ENCODE measurements at places on chromosomes 12 and 14.

DNA sequence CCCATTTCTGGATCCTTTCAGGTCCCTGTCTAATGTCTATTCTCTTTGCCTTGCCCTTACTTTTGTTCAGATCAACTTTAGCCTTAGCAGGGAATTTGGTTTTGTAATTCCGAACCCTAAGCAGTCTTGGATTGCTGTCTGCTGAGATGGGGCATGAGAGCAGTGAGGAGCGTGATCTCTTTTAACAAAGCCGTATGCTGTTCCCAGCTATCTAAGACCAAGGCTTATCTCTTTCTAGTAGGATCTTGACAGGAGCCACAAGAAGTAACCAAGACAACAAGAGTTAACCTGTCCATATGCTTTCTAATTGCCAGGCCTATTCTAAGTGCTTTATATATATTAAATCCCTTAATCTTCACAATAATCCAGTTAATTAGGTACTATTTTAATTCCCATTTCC, 4.5 kb upstream of the DHRS7 start:
- DNase-seq = no peak

DNA sequence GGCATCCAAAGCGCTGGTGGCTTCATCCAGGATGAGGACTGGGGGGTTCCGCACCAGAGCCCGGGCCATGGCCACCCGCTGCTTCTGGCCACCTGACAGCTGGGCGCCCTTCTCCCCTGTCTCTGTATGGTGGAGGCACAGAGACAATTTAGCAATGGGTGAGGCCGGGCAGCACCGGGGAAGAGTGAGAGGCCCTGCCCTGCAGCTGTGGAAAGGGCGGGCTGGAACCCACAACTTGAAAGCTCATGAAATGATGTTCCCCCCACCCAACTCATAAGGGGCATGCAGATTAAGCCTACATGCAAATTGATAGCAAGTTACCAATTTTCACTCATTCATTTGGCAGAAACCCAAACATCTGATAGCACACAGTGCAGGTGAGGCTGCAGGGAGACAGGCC, 34.1 kb downstream of the ABCB9 start:
- DNase-seq = no peak

GRCh38 chr12:80709811-80710726, 2.6 kb downstream of the MYF6 start:
- DNase-seq = no peak

DNA sequence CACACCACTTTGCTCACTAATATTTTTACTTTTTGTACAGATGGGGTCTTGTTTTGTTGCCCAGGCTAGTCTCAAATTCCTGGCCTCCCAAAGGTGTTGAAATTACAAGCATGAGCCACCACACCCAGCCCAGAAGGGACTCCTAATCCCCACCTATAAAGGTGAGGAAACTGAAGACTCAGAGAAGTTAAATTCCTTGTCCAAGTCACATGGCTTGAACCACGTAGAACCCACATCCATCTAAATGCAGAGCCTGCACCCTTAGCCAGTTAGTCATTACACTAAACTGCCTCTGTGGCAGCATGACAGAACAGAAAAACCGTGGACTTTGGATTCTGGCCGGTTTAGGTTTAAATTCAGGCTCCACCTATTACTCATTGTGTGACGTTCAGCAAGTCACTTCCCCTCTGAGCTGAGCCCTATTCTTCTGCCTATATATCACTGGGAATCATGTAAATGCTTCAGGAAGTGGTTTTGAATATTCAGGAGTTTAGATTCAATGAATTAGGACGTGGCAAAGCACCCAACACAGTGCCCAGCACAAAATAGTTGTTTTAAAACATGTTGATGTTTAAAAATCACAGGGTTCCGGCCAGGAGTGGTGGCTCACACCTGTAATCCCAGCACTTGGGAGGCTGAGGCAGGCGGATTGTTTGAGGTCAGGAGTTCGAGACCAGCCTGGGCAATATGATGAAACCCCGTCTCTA, 3.0 kb upstream of the CORO1C start:
- no peak for DNase-seq

- no peak for DNase-seq
Observed at GRCh38 chr12:28961948-28962384, 187.1 kb upstream of the FAR2 start.

- peak; percentile 77 for DNase-seq
Observed at GRCh38 chr12:125065021-125065918, at the start of gene AACS. TSS of gene AACS (plus strand) at chr12:125065435. CDS start at chr12:125065585, 150 bp downstream.

GRCh38 chr12:76519538-76519937, 40.0 kb downstream of the OSBPL8 start:
- DNase-seq = no peak

- no peak for DNase-seq
Observed at GRCh38 chr12:19945559-19946435, 422.5 kb upstream of the PDE3A start.

DNA sequence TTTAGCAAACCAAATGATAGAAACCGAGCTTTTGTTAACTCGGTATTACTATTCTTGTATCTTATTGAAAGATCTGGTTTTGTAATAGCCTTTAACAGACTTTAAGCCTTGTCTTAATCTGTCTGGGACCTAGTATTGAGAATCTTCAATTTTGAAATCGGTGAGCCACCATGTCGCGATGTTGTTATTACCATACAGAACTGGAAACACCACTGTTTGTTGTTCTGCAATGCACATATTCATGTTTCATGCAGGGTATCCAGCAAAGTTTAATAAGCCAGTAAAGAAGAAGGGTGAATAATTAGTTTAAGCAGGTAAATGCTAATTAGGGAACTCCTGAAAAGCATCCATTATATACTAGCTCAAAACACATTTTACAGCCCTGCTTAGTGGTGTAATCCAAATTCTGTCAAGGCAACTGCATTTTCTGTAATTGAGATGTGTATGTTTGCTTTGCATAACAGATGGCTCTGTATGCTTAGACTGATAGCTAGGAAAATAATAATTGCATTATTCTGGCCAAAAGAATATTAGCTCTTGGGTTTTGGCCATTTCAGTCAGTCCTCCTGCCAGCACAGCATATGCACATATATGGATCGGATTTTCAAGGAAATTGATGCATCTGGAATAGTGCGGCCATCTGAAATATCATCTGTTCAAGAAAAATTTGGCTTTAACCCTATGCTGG, 389.2 kb downstream of the EGLN3 start:
- no peak for DNase-seq

DNA sequence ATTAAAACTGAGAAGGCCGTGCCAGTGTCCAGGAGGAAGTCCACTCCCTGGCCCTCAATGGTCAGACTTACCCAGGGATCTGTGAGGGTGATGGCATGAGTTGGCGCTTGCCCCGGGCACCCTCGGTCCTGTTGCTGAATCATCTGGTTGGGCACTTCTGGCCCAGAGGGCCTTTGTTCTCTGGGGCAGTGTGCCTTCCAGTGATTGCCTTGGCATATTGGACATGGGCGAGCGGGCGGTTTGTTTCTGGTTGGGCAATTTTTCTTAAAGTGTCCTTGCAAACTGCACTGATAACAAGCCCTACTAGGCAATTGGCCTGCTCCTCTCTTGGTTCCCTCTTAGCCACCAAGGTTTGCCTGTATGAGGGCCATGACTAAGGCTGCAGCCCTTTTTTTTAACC, 69.5 kb upstream of the ZDHHC17 start:
- DNase-seq = no peak

GRCh38 chr14:20878695-20879094, 12.5 kb upstream of the RNASE3 start:
- DNase-seq = no peak

DNA sequence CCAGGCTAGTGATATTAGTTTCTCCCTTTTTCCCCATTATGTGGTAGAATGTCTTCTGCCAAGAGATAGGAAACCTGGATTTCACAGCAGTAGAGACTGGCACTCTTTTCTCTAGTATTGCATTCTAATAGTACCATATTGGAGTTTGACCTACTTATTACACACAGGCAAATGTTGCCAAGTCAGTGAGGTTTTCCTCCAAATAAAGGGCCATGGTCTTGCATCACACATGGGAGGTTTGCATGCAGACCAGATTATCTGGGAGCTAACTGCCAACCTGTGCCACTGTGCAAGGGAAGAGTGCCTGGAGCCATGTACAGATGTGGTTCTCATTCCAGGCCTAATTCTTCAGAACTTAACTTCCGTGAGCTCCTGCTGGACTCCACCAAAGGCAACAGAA, 113.3 kb downstream of the ANO6 start:
- no peak for DNase-seq

- no peak for DNase-seq
Observed at GRCh38 chr12:64352181-64352580, 38.4 kb downstream of the C12orf56 start.

DNA sequence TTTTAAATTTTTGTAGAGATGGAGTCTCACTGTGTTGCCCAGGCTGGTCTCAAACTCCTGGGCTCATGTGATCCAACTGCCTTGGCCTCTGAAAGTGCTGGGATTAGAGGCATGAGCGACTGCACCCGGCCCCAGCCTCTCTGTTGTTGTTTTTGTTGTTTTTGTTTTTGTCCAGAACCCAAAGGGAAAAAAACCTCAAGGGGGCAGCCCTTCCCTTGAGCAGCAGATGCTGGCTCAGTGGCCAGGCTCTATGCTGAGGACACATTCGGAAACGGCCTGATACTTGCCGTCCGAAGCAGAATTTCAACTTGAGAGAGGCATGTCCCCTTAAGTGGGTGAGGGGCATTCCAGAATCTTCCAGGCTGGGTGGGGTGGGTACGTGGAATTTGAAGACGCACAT, 6.7 kb downstream of the MVK start:
- no peak for DNase-seq

DNA sequence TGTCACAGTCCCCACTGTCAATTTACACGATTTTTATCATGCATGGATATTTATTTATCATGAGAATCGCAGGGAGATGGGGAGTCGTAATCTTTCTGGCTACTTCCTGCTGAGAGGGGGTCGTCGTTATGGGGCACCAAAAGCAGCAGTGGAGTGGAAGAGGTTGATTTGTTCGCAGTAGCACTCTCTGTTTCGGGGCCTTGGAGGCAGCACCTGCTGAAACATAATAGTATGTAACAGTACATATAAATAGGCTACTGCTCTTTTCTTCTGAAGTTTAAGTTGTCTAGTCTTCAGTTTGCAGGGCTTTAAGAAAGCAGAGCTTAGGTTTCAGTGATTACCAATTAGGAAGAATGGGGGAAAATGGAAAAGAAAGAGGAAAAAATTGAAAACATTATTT, 3.8 kb downstream of the SOAT2 start:
- no peak for DNase-seq

DNA sequence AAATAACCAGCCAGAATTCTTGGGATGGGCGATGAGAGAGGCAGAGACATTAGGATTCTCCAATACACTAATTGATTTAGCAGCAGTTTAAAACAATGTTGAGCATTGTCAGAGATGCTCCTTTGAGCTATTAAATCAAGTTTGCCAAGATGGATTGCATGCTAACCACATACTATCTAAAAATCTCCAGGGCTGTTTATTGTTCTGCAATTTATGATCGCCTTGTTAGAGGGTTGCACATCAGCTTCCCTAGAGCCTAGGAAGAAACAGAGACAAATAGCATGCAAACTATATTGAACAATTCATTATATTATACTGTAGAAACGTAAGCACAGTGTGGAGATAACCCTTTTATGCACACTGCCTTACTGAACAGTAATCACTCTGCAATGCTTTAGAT, 599.9 kb downstream of the SOX5 start:
- no peak for DNase-seq
